Stimulated activated CD4-positive, alpha-beta T cell treated with anti-CD3 and anti-CD28 coated beads, Interleukin-2, amount 100 ng/mL, for 48 hours (primary cell): ENCODE measurements at places on chromosomes 2 and 18.

- no peak for DNase-seq
Measured at GRCh38 chr18:46675112-46675511, 18.1 kb upstream of the LOXHD1 start.

DNA sequence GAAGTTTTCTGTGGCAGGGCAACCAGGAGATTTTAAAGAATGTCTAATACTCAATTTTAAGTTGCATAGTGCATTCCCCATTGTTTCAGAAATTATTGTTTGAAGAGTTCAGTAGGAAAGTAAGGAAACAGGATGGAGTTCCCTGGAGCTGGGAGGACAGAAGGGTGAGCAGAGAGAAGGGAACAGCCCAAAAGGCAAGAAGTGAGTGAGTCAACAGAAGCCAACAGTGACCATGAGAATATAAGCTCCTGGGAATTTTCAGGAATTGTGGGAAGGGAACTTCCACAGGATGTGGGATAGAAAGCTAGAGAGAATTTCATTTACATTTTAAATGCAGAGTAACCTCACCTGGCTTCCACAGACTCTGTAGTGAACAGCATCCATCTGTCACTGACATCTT, 268.1 kb upstream of the ATP5MC3 start:
- DNase-seq: no peak

DNA sequence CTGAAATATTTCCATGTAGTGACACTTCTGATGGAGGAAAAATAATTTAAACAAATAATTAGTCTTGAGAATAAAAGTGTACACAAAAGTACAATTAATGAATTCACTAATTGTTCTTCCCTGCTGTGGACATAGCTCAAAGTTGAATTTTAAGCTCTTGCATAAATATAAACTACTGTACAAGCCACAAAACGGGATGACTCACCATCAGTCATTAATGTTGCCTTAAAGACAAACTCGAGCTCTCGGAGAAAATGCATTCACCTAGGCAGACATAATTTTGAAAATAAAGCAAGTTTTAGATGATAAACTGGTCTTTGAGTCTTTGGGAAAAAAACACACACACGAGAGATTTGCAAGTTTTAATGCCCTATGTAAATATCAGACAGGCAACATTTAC, 436.4 kb downstream of the ZNF521 start:
- DNase-seq: no peak

GRCh38 chr2:213286161-213286560, 1.9 kb downstream of the SPAG16 start:
- no peak for DNase-seq

- DNase-seq: no peak
Measured at GRCh38 chr2:41791523-41791922, 256.3 kb upstream of the PKDCC start.

GRCh38 chr2:3730646-3731045, 27.3 kb downstream of the DCDC2C start:
- DNase-seq: no peak

GRCh38 chr2:109681633-109682380, 67.6 kb downstream of the SOWAHC start:
- DNase-seq: no peak

GRCh38 chr2:7884338-7884737, 797.5 kb upstream of the ID2 start:
- DNase-seq: no peak

DNA sequence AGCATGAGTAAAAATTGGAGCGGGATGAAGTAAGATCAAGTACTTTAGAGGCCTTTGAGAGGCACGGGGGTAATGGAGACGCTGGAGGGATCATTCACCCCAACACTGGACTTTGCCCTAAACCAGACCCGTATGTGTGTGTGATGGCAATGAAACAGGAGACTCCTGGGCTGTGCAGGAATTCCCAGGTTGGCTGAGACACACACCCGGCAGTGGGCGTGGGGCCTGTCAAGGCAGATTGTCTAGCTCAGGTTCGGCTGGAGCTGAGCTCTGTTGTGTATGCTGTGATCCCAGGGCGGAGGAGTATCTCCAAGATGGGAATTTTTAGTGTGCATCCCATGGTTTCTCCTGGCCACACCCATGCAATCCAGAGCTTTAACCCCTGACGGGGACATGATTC, 83.2 kb upstream of the MC2R start:
- no peak for DNase-seq

DNA sequence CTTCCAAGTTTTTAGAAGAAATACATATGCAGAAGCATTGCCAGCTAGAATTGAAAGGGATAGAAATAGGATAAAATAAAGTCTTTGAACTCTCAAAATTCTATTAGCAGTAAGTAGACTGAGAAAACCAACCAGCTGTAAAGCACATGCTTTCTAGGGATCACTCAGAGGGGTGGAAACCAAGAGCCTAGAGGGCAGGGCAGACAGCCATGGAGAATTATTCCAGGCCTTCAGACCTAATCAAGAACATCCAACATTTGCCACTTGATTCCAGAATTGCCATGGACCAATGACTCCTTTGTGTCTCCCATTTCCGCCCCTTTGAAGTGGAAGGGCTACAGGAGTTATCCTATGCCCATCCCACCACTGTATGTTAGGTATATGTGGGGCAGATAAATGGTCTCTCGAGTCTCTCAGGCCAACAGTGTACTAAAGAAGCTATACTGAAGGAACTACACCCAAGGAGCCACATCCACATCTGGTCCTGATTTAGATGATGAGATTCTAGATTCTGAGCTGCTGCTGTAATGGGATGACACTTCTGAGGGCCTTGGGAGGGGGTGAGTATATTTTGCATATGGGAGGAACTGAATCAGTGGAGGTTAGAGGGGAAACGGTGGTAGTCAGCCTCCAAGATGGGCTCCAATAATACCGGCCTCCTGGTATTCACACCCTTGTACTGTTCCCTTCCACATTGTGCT, 4.0 kb downstream of the FARSB start:
- DNase-seq: no peak
